ENCODE measurements at places on chromosomes 12 and 14.
A peak's percentile ranks its signal among the peaks of the same experiment; 100 is the strongest.

DNA sequence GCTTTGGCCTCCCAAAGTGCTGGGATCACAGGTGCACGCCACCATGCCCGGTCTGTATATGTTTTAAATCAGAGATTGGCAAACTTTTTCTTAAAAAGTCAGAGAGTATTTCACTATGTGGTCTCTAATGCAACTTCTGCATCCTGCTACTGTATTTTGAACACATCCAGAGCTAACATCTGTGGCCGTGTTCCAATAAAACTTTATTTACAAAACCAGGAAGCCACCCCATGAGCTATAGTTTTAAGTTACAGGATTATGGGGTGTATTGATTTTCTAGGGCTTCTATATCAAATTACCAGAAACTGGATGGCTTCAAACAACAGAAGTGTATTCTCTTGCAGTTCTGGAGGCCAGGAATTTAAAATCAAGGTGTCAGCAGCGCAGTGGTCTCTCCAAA lies 5.3 kb upstream of the RBM19 start:
- DNase-seq = no peak

DNA sequence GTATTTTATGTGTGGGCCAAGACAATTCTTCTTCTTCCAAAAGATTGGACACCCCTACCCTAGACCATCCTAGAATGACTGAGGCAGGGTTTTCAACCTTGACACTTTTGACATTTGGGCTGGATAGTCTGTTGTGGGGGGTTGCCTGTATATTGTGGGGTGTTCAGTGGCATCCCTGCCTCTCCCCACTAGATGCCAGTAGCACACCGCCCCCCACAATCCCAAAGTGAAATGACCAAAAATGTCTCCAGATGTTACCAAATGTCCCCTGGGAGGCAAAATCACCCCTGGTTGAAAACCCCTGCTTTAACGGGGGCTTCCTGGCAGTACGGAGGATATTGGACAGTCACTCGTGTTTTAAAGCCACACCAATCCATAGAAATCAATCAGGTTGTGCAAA lies 219.6 kb downstream of the PHETA1 start:
- DNase-seq = no peak

- no peak for DNase-seq
Observed at GRCh38 chr12:121549075-121549474, 31.7 kb downstream of the KDM2B start.

DNA sequence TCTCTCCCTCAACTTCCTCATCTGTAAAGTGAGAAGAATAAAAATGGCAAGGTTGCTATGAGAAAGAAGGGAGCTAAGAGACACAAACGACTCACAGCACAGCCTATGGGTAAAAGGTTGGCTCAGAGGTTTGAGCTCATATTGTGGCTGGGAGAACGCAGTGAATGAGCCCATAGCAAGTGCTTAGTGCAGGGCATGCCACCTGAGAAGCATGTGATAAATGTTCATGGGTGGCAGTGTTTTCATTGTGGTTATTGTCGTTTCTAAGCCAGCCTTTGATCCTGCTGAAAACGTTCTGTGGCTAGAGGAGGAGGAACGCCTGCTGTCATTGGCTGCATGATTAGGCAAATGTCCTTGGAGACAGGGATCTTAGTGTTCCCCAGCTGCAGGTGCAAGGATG lies 150.4 kb downstream of the KSR2 start:
- DNase-seq = no peak

- no peak for DNase-seq
Observed at GRCh38 chr14:82837611-82838140, 1304.0 kb upstream of the SEL1L start.

GRCh38 chr12:11981121-11981733 lies 89.5 kb upstream of the BCL2L14 start:
- DNase-seq = peak; percentile 7

- no peak for DNase-seq
Observed at GRCh38 chr14:36944307-36945010, 227.9 kb downstream of the SLC25A21 start.

DNA sequence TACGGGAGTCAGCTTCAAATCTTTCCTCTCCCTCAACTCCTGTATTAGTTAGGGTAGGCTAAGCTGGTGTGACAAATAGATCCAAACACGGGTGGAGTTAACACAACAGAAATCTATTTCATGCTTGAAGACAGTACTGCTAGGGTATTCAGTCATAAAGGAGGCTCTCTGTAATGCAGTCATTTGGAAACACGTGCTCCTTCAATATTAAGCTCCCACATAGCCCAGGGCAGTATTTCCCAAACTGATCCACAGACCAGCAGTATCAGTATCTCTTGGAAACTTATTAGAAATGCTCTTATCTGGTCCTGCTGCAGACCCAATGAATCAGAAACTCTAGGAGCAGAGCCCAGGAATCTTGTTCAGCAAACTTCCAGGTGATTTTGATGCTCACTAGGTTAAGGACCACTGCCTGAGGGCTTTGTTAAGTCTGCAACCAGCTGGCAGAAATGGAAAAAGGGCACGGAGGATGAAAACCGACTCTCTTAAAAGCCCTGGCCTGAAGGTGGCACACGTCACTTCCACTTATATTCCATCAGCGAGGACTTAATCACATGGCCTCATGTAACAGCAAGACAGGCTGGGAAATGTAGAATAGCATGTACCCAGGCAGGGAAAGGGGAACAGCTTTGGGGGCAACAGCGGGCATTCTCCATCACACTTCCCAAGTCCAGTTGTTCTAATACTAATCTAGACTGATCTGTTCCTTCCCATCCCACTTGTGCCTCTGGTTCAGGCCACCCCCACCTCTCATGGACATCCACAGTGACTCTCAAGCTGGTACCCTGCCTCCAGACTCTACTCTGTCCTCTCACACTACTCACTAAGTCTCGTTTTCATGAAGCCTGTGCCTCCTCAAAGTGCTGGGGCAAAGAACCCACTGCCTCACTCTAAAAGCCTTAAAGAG lies 38.2 kb upstream of the RIC8B start:
- DNase-seq = no peak

DNA sequence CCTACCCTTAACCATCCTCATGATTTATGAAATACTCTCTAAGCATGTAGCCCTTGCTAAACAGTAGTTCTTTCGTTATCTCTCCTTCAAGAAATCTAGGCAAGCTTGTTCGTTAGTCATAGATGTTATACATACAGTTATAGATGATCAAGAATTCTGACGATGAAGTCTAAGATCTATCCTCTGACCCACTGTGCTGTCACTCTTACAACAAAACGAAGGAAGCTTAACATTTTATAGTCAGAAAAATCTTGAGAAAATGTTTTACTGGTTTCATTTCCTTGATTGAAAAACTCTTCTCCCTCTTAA lies 68.9 kb downstream of the SPPL3 start:
- DNase-seq = no peak

- peak; percentile 7 for DNase-seq
Observed at GRCh38 chr14:51093371-51094281, 1.3 kb downstream of the TRIM9 start.

- DNase-seq = no peak
Observed at GRCh38 chr14:61344437-61345150, 23.2 kb downstream of the PRKCH start.

- DNase-seq = no peak
Observed at GRCh38 chr12:68374307-68374982, 42.3 kb upstream of the MDM1 start.

- no peak for DNase-seq
Observed at GRCh38 chr14:99258876-99259726, 12.9 kb downstream of the BCL11B start.

GRCh38 chr12:66047411-66048021 lies 83.0 kb downstream of the LLPH start:
- DNase-seq = no peak

DNA sequence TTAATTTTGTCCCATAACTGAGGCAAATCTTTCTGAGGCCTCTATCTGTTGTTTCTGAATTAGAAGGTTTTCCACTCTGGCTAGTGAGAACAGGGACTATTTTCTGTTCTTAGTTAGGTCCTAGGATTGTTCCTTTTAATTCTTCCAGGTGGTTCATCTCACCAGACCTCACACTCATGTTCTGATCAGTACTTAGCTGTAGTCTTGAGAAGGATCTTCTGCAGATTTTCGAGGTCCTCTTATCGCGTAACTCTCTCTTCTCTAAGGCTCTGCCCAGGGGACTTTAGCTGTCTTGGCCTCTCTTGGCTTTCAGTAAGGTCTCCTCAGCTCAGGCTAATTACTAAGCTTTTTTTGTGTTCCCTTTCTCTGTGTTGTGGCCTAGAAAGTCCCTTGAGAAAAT lies 201.1 kb downstream of the ETNK1 start:
- DNase-seq = no peak

- DNase-seq = no peak
Observed at GRCh38 chr12:63023926-63024325, 89.0 kb upstream of the PPM1H start.

GRCh38 chr12:44457465-44457864 lies 418.6 kb downstream of the NELL2 start:
- DNase-seq = no peak

DNA sequence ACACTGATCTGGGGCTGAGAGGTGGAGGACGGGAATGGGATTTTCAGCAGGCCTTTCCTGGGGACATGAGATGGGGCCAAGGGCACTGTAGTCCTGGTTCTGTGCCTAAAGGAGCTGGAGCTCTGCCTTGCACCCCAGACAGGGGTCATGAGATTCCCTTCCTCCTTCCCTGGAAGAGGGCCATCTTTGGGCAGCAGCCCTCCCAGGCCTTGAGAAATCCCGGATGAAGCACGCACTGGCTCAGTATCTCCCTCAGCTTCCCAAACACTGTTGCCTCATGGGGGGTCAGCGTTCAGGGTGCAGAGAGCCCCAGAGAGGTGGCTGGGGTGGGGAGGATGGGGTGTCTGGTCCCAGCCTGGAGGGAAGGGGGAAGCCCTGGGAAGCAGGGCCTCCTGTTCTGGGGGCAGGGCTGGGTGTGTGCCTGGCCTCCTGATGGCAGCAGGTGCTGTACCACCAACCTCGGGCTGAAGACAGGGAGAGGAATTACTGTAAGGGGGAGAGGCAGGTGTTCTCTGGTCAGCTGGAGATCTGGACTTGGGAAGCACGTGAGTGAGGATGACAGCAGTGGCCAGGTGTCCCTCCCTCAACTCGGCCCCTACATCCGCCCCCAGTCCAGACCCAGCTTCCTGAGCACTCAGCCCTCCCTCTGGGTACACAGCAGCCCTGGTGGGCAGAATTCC lies 8.4 kb upstream of the NR4A1 start:
- no peak for DNase-seq

DNA sequence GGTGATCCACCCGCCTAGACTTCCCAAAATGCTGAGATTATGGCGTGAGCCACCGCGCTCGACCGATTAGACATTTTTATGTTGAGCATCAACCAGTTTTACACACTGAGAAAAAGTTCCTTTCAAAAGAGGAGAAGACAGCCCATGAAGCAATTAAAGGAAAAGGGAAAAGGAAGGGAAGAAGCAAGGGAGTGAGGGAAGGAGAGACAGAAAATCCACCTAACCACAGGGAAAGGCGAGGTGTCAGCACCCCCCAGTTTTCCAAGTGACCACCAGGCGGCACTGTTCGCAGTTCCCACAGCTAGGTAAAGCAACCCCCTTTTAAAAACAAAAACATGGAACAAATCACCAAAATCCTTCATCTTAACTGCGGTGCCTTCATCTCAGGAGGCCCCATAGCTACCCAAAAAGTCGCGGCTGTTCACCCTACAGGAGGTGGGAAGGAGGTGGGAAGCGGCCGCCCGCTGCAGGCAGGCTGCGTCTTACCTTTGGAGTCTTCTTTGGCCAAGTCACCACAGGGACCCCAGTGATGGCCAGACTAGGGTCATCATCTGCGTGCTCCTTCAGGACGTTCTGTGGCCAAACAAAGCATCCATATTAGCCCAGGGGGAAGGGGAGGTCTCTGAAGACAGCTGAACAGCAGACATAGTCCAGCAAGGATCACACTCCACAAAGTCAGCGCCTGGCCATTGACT lies 86.6 kb downstream of the KDM2B start:
- DNase-seq = peak; percentile 29

DNA sequence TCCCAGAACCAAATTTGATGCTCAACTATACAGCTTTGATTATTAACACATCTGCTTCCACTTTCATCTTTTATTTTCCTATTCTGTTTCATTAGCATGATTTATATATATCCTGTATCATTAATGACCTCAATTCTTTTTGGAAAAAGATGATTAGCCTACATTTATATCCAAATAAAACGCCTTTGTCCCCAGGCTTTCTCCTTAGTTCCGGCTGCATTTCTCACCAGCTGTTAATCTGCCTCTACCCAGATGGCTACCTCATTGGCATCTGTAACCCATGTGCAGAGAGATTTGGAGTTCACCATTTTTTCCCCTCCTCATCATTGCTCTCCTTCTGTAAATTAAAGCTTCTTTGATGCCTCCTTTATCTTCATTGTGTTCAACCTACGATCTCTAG lies 336.8 kb upstream of the RGS6 start:
- no peak for DNase-seq

DNA sequence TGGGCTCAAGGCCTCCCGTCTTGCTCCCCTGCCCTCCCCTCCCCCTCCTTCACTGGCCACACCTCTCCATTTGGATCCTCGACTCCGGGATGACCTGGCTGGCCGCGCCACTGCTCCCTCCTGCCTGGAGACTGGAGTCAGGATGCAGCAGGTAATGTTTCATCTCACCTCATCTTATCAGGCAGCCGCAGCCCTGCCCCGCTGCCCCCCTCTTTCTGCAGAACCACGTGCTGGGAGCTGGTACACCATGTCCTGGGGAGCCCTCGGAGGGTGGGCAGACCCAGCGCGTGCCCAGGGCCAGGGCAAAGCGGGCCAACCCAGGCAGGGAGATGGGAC lies 31.1 kb downstream of the BEGAIN start:
- DNase-seq = no peak

DNA sequence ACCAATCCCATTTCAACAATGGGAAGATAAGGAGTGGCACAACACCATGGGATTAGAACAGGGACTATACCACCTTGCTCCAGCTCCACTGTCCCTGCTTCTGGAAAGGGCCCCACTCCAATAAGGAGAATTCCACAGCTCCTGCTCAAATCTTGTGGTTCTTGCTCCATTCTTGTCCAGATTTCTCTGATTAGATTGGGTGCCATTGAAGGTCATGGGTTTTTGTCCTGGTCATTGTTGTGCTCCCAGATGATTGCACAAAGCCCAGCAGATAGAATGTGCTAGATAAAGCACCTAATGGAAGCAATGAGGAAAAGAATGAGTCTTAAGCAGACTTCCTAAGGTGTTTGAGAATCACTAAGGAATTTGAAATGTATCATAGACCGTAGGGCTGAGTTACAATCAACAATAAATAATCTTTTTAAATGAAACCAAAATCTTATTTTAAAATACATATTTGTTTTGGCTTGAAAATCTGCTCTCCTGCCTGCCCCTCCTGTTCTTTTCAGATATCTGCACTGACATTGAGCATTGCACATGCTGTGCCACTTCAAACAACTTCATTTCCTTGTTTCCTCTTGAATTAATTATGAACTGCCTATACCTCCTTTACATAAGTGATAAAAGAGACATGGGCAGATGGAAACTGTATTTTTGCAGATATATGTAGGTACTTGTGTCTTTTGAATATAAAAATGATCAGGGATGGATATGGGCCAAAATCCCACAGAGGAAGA lies 115.9 kb downstream of the FGD4 start:
- no peak for DNase-seq

Data from stimulated activated CD8-positive, alpha-beta memory T cell treated with anti-CD3 and anti-CD28 coated beads, Interleukin-12 subunit alpha, Interleukin-12 subunit beta, amount 100 ng/mL, for 4 hours (primary cell).